ENCODE measurements at places on chromosomes 1 and 21. TPM values are rescaled to one million over a fixed set of nuclear protein-coding genes. Genes with fewer than 3 reads are reported as not detected.

The OR10Z1 gene
- not detected for total RNA-seq

The BARHL2 gene
- not detected for total RNA-seq

The PCNX2 gene
- total RNA-seq: 88.3 TPM

The RUNX3 gene
- 0.12 TPM for total RNA-seq

The GBP5 gene
- total RNA-seq: not detected

The PLA2G2C gene
- total RNA-seq: not detected

The CRYBG2 gene
- 18.4 TPM for total RNA-seq

Data from GM23338 (cell line).